ENCODE measurements at places on chromosomes 16 and 17.

DNA sequence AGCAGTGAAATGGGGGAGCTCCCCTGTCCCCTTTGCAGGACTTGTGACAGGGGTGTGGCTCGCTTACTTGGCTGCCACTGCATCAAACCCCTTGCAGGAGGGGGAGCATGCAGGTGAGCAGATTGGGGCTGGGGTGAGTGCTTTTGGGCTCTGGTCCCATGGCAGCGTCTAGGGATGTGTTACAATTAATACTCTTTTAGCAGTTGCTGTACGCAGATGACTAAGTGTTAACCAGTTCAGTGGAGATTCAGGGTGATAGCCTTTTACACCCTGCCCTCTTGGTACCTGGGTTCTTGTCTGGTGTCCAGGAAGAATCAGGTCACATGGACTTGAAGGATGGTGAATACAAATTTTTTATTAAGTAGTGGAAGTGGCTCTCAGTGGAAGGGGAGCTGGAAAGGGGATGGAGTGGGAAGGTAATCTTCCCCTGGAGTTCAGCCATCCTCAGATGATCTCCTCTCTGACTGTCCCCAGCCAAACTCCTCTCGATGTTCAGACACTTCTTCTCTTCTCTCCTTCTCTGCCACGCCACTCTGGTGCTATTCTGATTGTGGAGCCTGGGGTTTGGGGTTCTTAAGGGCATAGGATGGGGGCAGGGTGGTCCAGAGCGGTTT, 100.1 kb downstream of the MARF1 start:
- no peak for DNase-seq

DNA sequence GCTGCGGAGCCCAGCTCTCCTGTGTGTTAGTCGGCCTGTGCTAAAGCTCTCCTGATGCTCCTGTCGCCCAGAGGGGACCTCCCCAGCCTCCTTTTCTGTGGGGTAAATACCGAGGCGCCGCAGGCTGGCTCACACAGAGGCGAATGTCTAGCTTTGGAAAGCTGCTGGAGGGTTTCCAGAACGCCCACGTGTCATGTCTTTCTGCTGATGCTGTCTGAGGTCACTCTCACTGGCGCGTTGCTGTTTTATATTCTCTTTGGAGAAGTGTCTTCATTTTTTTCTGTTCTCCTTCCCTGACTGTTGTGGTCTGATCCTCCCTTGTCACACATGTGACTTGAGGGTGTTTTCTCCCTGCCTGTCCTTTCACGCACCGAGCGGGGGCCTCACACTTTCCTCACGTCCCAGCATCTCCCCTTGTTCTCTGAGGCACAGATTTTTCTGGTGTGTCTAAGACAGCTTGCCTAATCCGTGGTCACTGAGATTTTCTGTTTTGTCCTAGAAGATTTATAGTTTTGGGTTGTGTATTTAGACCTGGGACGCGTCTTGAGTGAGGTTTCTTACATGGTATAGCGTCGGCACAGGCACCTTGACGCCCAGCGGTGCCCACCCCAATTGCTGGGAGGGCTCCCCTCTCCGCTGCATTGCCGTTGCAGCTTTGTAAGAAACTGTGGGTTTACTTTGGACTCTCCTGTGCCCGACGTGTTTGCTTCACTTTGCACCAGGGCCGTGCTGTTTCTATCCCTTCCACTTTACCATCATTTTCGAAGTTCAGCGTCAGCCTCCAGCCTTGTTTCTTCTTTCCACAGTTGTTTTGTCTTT, 92.1 kb upstream of the ZNF750 start:
- DNase-seq, result no peak

DNA sequence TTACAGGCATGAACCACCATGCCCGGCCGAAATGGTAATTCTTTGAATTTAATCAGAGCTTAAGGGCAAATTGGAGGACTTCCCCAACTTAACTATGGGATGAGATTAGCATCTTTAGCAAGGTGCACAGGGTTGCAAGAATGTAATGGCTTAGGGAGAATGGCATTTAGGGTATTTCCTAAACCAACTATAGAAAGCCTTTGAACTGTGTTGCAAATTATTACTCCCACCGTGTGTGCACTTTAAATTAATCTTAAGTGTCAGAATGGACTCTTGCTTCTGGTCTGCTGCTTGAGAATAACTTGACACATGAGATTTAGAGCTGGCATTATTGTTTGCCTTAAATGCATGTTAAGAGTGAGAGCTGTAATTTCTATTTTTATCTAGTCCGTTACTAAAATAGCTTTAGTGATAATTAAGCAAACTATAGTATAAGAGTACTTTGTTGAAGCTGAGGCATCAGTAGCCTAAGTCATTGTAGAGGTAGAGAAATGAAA, 59.8 kb downstream of the TUBD1 start:
- DNase-seq, result no peak

DNA sequence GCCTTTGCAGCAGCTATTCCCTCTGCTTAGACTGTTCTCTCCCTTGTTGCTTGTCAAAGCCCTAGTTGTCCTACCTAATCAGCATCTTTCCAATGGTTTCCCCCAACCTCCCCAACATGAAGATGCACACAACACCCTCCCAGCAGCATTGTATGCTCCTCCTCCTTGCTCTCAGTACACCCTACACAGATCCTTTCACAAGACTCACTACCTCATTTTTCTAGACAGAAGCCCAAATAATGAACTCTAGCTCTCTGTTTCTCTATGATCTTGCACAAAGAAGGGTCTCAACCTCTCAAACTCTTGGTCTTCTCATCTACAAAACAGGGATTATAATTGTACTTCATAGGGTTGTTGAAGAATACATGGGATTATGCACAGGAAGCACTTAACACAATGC, 19.4 kb downstream of the PSME3IP1 start:
- DNase-seq, result no peak

DNA sequence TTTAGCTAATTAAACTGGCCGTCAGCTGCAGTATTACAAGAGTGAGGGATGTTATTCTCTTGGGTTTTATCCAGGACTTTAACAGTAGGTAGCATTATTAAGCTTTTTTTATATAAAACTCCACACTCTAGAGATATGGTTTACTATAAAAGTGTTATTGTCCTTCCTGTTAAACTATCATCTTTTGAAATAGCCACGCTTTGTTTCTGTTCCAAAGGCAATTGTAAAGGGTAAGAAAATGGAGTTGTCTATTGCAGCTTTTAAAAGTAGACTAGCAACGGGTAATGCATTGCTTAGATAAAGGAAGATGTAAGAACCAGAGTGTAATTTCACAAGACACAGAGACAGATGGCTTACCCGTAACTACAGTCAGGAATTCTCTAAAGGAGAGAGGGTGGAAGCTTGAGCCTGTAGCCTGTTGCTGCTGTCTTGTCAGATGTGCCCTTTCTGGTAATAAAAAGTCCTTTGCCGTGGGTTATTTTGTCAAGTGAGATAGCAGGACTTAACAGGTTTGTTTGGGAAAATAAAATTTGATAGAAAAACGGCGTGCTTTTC, 56.4 kb downstream of the WWOX start:
- no peak for DNase-seq

All from NCI-H1048 (cell line).